ENCODE measurements at places on chromosomes 7 and 10.

DNA sequence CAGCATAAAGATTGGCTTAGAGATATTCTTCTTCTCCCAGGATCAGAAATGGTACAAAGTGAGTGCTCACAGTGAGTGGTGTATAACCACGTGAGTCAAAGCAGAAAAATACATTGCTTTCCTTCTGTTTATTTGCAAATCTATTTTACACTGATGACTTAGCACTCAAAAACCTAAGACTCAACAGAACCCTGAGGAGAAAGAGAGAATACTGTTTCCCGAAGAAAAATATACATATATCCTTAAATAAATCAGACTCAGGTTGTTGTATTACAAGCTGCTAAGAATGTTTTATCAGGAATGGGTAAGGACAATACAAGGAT lies 48.7 kb downstream of the ODAD2 start:
- DNase-seq: no peak

- no peak for DNase-seq
Observed at GRCh38 chr10:101033276-101033675, 2.2 kb downstream of the SFXN3 start.

DNA sequence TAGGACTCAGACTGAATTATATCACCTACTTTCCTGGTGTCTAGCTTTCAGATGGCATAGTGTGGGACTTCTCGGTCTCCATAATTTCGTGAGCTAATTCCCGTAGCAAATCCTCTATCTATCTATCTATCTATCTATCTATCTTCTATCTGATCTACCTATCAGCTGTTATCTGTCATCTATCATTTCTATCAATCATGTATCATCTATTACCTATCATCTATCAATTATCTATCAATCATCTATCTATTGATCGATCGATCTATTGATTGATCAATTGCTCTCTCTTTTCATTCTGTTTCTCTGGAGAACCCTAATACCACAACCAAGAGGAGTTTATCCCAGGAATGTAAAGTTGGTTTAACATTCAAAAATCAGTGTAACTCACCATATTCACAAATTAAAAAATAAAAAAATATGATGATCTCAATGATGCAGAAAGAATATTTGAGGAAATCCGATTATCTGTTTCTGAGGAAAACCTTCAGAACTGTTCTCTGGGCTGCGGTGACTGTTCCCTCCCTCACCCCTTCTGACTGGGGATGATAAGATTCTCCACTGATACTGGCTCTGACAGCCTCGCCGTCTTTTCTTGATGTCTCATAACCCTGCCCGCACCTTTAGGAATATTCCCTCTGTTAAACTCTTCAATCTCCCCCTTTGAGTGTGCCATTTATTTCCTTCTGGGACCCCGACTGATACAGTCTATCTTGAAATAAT lies 147.7 kb downstream of the ACTR3B start:
- DNase-seq: no peak

DNA sequence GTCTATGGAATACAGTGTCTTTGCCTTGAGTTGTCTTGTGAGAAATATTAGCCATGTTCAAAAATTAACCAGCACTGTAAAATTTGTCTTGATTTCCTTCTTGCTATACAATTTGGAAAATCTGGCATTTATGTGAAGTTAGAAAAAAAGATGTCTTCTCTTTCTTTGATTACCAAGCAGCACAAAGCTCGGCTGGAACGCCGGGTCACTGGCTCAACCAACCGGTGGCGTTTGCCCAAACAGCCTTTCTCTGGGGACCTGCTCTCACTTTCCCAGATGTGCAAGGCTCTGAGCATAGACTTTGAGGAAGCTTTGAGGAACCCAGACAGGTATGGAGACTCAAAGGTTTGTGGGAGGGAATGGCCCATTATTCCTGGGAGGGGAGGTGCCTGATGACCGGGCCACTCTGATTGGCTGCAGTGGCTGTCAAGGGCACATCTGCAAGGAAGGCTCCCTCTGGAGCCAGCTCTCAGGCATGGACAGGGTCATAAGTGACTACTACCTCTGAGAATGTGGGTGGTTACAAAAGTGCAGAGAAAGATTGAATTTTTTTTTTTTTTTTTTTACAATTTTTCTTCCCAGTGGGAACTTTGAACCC lies 5.6 kb downstream of the BTBD16 start:
- DNase-seq: no peak

GRCh38 chr7:31778296-31778695 lies 91.3 kb downstream of the PPP1R17 start:
- DNase-seq: no peak

- DNase-seq: no peak
Observed at GRCh38 chr7:51481421-51481820, 164.8 kb upstream of the COBL start.

- DNase-seq: no peak
Observed at GRCh38 chr10:28199941-28200340, 102.9 kb downstream of the MPP7 start.

DNA sequence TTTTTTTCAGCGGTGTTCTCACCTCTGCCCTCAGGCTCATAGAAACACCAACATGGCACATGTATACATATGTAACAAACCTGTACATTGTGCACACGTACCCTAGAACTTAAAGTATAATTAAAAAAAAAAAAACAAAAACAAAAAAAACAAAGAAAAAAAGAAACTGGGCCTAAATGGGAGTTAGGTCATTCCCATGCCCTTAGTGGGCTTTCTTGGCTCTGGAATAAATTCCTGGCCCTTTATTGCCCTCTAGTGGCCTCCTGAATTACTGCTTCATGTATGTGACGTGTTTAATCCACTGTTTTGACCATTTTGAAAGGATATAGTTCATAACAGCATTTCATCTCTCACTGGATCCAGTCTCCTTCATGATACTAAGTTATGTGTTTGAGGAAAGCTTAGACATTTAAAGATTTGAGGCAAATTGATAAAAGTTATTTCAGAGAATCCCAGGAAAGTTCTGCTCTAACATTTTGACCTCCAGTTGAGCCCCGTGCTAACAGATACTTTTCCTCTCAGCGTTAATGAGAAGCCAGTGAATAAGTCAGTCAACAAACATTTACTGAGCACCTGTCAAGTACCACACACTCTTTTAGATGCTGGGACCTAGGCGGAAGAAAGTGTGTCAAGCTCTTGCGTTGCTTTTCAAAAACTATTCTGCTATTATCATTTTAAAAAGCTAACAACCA lies 54.7 kb upstream of the SYPL1 start:
- peak; percentile 32 for DNase-seq

DNA sequence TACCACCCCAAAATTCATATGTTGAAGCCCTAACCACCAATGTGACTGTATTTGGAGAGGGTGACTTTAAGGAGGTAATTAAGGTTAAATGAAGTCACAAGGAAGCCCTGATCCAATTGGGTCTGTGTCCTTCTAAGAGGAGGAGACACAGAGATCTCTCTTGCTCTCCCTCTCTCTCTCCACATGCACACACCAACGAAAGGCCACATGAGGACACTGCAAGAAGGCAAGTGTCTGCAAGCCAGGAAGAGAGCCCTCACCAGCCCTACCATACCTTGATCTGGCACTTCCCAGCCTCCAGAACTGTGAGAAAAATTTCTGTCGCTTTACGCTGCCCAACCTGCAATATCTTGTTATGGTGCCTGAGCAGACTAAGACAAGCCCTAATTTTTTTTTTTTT lies 56.0 kb upstream of the NEBL start:
- DNase-seq: no peak

- DNase-seq: peak; percentile 79
Observed at GRCh38 chr10:102072673-102073527, 7.8 kb downstream of the HPS6 start.

- DNase-seq: no peak
Observed at GRCh38 chr10:31384589-31384949, 65.6 kb downstream of the ZEB1 start.

- DNase-seq: no peak
Observed at GRCh38 chr7:18637516-18637915, 142.0 kb downstream of the HDAC9 start.

DNA sequence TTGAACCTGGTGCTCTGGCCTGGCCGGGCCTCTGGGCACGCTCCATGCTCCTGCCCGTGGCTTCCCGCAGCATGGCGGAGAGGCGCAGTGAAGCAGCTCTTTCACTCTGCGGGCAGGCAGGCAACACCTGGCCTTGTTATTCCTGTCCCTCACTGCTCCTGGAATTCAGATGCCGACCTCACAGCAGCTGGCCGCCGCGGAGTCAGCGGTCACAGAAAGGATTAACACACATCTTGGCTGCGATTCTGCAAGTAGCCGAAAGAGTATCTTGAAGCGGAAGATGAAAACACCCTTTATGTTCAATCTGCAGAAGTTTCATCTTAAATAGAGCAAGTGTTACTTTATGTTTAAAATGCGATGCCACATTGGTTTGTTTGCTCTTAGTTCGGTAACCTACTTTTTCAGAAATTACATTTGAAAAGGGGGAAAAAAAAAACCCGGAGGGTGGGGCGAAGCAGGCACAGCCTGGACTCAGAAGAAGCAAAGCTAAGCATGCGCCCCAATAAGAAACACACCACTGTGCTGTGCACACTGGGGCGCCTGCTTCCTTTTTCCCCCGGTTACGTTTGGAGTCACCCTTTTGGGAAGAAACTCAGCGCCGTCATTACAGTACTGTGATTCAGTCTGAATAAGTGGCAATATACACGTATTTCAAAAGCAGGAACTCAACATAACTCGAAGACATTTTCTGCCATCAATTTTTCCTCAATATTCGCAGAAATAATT lies 42.3 kb downstream of the BRI3 start:
- no peak for DNase-seq

- DNase-seq: no peak
Observed at GRCh38 chr7:47428052-47428767, 153.7 kb downstream of the TNS3 start.

- no peak for DNase-seq
Observed at GRCh38 chr10:98295907-98296306, 27.9 kb upstream of the LOXL4 start.

DNA sequence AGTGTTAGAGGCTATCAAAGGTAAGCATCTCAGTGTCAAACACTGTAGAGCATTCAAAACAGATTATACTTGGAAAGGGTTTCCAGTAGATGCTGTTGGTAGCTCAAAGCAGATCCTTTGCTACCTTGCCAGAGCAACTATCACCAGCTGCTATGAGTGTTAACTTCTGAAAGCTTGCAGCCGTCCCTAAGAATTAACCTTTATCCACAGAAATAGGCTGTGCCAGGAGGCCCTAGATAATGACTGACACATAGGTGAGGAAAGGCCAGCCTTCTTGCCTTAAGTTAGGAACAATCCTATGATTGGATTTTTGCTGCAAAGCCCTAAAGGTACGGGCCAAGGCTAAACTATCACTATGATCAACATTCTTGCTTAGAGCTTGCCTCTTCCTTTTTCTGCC lies 263.2 kb downstream of the DGKB start:
- no peak for DNase-seq

DNA sequence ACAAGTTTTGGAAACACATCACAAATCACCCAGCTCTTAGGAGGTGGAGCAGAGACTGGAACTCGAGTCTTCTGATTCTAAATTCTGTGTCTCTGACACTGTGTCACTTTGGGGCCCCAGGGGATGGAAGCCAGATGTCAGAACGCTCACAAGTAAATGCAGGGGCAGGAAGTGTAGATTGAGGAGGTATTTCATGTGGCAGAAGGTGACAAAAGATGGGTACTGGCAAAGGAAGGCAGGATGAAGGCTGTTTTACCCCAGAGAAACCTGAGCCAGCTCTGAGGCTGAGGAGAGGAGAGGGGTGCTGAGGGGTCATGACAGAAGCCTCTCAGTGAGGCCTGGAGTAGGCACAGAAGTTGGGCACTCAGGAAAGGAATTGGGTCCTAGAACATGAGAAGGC lies 6.0 kb upstream of the PURB start:
- no peak for DNase-seq

DNA sequence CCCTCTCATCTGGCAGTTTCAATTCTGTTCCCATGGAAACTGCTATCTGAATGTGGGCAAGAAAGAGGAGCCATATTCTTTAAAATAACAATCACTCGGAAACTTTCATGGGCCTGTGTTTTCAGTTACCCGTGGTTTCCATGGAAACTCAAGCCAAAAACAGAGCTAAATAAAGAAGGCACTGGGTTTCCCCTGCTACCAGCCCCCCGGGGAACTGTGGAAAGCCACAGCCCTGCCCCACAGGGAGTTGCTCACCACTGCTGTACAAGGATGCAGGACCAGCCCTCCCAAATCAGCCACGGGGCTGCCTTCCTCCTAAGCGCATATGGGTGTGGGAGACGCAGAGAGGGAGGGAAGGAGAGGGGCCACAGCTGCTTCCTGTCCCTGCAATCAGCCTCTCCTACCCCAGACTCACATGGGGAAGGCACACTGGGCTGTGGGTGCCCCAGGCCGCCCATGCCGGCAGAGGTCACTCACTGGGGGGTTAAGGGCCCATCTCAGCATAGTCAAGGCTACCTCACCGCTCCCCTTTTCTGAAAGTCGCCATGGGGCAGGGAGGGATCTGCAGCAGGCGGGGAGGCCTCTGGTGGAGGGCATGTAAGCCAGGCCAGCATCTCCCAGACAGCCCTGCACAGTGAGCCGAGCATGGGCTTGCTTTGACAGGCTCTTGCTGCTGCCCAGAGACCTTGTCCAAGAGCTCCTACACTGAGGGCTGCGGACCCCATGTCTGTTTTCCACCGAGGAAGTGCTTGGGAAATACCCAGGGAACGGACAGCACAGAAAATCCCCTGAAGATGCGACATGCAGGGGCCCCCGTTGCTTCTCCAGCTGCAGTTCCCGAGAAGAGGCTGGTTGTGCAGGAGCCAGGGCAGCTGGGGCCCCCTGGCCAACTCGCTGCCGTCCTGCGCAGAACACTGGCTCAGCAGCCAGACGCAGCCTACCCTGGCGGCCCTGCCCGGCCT lies 157.3 kb upstream of the PPP2R2D start:
- DNase-seq: no peak

DNA sequence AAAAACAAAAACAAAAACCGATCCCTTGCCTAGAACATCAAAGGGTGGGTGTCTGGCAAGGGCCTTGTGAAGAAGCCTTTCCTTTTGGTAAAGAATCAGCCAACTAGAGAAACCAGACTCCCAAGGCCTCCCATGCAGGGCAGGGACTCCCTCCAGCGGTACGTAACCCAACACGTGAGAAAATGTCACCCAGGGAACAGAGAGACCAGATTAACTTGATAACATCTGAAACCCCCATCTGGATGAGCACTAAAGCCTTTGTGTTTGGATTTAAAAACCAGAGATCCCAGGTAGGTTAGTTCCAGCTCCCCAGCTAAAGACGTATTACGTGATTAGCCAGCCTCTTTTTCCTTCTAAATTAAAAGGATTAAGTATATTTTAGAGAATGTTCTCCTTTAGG lies 3.0 kb upstream of the HABP2 start:
- no peak for DNase-seq

GRCh38 chr7:8931906-8932646 lies 498.7 kb downstream of the NXPH1 start:
- DNase-seq: no peak

GRCh38 chr7:80764132-80764531 lies 125.7 kb downstream of the CD36 start:
- no peak for DNase-seq

GRCh38 chr7:54725255-54725654 lies 33.8 kb downstream of the SEC61G start:
- DNase-seq: no peak

- no peak for DNase-seq
Observed at GRCh38 chr10:119341459-119342301, 134.3 kb downstream of the GRK5 start.
